ENCODE measurements at places on chromosomes 6 and 20. TPM values are rescaled to one million over a fixed set of nuclear protein-coding genes. Genes with fewer than 3 reads are reported as not detected.

The MAS1 gene
- 0.32 TPM for polyA plus RNA-seq

The DOK5 gene
- polyA plus RNA-seq = 38.3 TPM

The SLC22A23 gene
- polyA plus RNA-seq = 2.3 TPM

The FAM209B gene
- not detected for polyA plus RNA-seq

The LHFPL5 gene
- polyA plus RNA-seq = not detected

The RTN4IP1 gene
- 2.4 TPM for polyA plus RNA-seq

The ADGRG6 gene
- polyA plus RNA-seq = 6.1 TPM

The CTAGE9 gene
- polyA plus RNA-seq = not detected

The SAPCD1 gene
- 1.6 TPM for polyA plus RNA-seq

The SNAP91 gene
- 1.3 TPM for polyA plus RNA-seq
